ENCODE measurements at places on chromosomes 5 and 9.

GRCh38 chr5:148746826-148747535, 79.4 kb upstream of the ADRB2 start:
- no peak for DNase-seq

DNA sequence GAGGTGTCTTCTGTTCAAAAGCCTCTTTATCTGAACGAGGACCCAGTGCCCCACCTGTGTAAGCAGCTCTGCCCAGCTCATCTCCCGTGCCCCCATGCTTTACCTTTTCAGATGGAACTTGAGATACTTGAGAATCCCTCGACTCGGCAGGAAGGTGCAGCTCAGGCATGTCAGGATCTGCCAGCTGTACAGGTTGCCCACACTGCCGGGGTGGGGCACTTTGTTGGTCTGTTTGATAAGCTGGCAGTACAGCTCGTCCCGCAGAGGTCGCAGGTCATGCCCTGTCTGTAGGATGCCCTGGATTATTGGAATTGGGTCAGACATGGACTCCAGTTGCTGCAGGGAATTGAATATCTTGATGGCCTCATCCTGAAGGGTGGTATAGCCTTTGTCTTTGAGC, 58.0 kb upstream of the RETREG1 start:
- no peak for DNase-seq

- DNase-seq: no peak
Measured at GRCh38 chr5:79002374-79002773, 17.3 kb upstream of the ARSB start.

DNA sequence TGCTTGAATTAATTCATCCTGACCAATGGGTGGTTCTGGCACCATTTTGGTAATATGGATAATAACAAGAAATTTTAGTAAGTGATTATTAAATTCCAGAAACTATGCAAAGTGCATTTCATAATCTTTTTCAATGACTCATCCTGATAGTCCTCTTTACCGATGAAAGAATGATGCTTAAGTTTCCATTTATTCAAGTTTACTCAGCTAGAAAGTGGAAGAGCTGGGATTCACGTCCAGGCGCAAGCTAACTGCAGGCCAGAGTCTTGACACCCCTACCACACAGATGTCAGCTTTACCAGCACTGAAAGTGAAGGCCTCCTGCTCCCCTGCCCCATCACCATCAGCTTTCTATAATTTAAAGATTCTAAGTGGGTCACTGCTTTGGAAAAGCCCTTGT, 493.5 kb upstream of the WWC1 start:
- DNase-seq: no peak

DNA sequence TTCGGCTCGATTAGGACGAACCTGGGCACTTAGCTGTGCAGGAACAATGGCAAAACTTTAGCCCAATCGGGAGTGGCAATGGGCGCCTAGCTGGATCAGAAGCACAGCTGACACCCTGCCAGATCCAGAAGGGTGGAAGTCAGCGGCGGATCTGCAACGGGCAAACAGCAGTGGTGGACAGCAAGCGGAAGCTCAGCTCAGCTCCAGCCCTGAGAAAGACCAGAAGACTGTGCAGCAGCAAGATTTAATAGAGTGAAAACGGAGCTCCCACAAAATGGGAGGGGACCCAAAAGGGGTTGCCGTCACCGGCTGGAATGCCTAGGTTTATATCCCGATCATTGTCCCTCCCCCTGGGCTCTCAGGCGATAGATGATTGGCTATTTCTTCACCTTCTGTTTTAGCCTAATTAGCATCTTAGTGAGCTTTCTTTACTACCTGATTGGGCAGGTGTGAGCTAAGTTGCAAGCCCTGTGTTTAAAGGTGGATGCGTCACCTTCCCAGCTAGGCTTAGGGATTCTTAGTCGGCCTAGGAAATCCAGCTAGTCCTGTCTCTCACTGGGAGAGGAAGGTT, 1237.9 kb downstream of the CDH12 start:
- no peak for DNase-seq

- no peak for DNase-seq
Measured at GRCh38 chr9:113488490-113488889, 25.0 kb downstream of the RGS3 start.

DNA sequence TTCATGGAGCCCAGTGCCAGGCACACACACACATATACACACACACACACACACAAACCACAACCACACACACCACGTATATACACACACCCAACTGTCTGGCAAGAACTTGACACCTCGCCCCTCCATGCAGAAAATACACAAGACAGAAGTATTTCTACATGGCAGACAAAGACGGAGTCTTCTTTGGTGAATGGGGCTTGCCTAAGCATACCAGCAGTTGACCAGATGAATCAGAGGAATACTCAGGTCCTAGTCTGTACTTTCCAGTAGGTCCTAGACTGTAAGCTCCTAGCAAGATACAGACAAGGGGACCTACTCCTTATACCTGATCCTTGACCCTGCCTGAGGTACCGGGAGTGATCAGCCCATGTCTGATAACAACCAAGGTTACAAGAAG, 60.1 kb downstream of the SIL1 start:
- DNase-seq: no peak

DNA sequence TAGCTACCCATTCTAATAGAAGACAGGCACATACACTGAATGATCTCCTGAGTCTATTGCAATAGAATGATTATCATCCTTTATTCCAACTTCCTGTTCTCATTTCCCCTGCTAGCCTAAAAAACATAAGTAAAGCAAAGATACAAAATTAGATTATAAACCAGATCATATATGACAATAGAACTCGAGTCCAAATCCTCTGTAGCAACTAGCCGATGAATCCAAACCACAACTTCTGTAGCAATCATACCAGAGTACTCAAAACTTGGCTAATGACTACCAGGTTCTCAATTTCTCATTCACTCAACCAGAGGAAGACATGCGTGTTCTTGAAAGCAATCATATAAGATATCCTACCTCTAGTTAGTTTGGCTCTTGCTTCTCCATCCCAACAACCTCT, 622.1 kb downstream of the PSAT1 start:
- DNase-seq: no peak

- DNase-seq: no peak
Measured at GRCh38 chr5:170518277-170518676, 14.5 kb downstream of the KCNIP1 start.

GRCh38 chr5:73442996-73443627, 5.5 kb downstream of the FOXD1 start:
- DNase-seq: no peak

- DNase-seq: no peak
Measured at GRCh38 chr5:54360925-54361662, 50.7 kb upstream of the ARL15 start.

DNA sequence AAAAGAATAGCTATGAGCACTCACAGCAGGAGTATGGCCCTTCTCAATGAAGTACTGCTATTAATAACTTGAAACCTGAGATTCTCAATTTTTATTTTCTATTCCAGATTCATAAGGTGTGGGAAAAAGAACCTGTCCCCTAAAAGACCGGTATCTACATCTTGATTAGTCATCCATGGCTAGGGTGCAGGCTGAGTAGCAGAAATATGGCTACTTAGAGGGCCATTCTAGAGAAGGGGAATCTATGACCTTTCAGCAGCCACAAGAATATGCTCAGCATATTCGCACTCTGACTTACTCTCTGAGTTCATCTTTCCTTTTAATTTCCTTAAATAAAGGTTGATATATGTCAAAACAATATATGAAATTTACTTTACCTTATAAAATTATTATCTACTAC, 27.7 kb downstream of the WDR36 start:
- DNase-seq: no peak

DNA sequence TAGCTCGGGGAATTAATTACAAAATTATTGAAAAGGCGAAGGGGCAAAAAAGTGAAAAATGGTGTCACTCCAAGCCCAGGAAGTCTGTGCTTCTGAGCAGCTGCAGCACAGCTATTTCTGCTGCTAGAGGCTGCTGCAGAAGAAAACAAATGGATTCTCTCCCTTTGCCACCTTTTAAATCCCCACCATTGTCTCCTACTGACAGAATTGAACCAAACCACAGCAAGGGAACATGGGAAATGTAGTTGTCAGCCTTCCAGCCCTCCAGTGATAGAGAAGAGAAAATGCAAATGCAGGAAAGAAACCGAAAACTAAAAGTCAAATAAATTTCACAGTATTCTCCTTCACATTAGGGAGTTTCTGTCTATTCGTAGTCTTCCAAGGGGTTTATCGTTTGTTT, 33.4 kb upstream of the CDC42SE2 start:
- DNase-seq: no peak

DNA sequence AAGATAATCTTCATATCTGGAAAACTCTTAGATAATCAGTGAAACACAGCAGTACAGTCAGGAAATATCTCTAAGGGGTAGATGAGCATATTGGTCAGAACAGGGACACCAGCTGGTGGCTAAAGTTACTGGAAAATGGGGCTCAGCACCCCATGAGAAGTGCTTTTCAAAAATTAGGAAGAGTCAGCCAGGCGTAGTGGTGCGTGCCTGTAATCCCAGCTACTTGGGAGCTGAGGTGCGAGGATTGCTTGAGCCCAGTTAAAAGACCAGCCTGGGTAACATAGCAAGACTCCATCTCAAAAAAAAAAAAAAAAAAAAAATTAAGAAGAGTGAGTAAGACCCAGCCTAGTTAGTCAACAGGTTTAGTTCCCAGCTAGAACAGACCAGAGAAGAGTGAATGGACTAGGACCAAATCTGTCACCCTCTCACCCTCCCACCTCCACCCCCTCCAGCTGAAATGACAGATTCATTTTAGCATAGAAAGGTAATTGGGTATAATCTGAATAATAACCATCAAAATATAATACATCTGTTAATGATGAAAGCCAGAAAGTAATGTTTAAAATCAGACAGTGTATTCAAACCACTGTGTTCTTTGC, 120.9 kb downstream of the CDC42SE2 start:
- DNase-seq: no peak

DNA sequence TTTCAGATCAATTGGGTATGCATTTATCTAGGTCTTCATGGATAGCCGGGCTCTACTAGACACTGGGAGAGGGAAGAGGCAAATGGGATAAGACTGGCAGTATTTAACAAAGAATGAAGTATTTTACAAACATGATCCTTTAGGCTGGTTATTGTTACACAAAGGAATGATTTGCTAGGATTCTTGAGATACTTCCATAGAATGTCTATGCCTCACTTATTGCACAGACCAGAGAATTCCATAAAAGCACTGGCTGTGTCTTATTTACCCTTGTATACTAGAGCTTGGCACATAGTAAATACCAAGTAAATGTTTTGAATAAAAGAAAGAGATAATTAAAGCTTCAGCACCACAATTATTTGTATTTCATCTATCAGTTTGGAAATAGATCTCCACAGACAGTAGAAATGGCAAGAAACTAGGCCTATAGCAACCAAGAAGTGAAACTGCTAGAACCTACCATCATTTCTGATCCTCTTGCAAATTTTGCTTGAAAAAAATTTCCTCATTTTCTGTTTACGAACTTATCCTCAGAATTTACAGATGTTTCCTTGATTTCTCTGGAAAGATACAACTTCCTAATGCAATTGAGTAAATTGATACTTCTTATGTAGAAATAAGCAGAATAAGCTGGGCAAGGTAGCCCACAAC, 3.8 kb downstream of the PDCD1LG2 start:
- no peak for DNase-seq

GRCh38 chr5:97229688-97230285, 46.7 kb upstream of the RIOK2 start:
- no peak for DNase-seq

DNA sequence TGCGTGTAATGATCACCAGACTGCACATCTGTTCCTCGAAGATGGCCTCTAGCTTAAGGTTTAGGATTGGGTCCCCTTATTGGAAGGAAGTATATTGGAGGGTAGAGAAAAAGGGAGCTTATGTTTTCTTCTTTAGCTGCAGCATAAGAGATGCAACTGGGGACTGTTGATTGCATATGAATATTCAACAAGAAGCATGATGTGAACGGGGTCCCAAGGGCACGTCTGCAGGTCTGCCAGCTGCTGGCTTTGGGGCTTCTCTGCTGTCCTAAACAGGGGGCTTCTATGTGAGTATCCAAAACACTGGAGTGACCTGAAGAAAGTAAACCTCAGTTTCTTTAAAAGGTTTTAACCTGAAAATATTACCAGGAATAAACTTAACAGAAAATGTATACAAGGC, 3.6 kb upstream of the BNIP1 start:
- DNase-seq: no peak

- no peak for DNase-seq
Measured at GRCh38 chr5:179296150-179296821, 49.0 kb downstream of the ADAMTS2 start.

GRCh38 chr9:100819980-100820379, 208.5 kb upstream of the PLPPR1 start:
- no peak for DNase-seq

- DNase-seq: no peak
Measured at GRCh38 chr9:134955156-134955555, 37.4 kb upstream of the FCN1 start.

DNA sequence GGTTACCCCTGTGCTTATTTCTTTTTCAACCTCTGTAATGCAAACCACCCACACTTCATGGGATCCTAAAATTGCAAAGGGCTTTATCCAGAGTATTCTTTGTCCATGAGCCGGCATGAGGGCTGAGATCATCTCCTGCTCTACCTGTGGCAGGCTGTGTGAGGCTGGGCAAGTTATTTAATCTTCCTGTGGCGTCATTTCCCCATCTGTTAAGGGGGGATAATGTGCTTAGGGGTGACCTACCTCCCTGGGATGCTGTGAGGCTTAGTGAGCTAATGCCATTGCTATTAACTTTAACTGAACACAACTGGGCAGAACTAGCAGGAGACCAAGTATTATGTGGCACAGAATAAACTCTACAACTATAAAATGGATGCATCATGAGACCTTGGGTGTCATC, 17.0 kb downstream of the FRMPD1 start:
- DNase-seq: no peak

DNA sequence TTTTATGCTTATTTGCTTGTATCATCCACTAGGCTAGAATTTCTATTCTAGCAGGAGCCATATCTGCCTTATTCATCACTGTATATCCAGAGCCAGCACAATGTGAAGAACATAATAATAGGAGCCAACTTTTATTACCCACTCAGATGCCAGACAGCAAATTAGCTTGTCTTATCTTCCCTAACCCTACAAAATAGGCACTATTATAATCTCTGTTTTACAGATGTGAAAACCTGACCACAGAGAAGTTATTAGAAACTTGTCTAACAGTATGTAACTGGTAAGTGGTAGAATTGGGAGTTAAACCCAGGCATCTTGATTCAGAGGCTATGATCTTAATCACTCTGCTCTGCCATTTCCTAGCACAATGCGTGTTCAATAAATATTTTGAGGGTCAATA, 579.5 kb downstream of the CAAP1 start:
- no peak for DNase-seq

DNA sequence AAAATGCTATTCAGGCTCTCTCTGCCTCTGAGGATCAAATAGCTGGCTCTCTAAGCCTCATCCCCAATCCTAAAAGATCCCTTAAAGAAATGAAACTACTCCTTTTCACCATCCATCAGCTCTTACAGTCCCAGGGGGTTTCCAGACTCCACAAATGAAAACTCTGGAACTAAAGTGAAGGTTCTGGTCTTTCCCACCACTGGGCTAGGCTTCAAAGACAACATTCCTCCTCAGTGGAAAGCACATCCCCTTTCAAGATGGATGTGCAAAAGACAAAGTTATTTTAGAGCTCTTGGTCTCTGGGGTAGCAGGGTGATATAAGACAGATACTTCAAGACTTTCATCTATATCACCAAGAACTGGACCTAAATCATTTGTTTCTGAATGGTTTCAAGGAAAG, 106.9 kb downstream of the DCP2 start:
- no peak for DNase-seq
